Stimulated activated CD4-positive, alpha-beta T cell treated with anti-CD3 and anti-CD28 coated beads, Interleukin-15, amount 100 ng/mL, for 48 hours (primary cell): ENCODE measurements at places on chromosomes 1 and 21.
A peak's percentile ranks its signal among the peaks of the same experiment; 100 is the strongest.

- no peak for DNase-seq
Observed at GRCh38 chr1:47722909-47723580, 274.1 kb downstream of the TRABD2B start.

- DNase-seq = peak; percentile 90
Observed at GRCh38 chr1:110338309-110338885, 780 bp upstream of the RBM15 start.

DNA sequence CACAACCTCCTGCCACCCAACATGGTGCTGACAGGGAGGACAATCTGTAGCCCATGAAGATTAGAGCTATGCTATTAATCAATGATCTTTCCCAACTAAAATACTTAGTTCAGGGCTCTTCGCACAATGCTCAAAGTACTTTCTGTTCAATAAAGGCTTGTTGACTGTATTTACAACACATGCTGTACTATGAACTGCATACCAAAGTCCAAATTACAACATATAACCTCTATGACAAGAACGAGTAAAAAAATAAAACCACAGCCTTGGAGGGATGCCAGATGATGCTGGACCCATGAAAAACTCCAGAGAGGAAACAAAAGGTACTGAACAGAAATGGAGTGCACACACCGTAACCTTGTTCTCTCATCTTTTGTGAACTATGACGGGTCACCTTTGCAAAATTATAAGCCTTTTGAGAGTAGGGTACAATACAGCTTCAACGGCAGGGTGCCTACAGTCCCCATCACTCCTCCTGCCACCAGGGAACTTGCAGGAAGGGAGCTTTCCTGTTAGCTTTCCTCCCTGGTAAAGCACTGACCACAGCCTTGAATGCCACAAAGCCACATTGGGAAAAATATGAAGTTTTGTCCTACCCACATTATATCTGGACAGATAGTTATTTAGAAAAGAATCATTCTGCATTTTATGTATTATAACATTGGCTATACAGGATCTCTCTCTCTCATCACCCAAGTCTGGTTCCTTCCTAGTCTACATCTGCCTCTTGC lies 175.6 kb downstream of the NRIP1 start:
- no peak for DNase-seq

DNA sequence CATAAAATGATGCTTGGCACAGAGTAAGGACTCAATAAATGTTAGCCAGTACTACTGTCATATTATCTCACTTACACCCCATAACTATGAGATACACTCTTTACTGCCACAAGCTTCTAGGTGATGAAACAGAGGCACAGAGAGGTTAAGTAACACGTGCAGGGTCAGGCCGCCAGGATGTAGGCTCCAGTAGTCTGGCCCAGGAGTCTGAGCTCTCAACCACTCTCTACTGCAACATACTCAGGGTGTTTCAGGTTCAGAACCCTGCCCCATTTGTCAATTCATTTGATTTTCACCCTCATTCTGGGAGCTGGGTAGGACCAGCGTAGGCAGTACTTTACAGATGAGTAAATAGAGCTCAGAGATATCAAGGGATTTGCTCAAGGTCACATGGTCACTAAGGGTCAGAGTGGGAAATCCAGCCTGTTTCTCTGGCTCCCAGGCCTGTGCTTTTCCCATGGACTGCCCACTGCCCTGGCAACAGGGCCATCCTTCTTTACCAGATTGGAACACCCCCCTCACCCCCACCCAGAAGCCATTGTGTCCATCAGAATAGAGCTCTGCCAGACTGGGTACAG lies 21.2 kb downstream of the IQGAP3 start:
- DNase-seq = no peak

DNA sequence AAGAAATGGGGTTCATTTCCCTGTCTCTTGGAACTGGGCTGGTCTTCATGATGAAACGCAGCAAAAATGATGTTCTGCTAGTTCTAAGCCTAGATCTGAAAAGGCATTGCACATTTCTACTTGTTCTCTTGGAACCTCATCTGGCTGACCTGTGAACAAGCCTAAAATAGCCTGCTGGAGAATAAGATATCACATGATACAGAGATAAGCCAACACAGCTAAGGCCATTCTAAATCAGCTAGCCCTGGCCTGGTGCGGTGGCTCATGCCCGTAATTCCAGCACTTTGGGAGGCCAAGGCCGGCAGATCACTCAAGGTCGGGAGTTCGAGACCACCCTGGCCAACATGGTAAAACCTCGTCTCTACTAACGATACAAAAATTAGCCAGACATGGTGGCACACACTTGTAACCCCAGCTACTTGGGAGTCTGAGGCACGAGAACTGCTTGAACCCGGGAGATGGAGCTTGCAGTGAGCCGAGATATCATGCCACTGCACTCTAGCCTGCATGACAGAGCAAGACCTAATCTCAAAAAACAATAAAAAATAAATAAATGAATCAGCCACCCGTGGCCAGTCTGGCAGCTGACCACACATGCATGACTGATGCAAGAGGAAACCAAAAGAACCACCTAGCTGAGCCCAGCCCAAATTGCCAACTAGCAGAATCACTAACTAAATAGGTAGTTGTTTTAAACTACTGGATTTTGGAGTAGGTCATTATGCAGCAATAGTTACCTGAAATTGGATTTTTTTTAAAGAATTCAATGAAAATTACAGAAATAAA lies 18.0 kb downstream of the CD244 start:
- no peak for DNase-seq

GRCh38 chr1:59698386-59698785 lies 116.4 kb upstream of the HOOK1 start:
- no peak for DNase-seq

GRCh38 chr1:235277709-235278108 lies 50.3 kb downstream of the ARID4B start:
- DNase-seq = no peak

DNA sequence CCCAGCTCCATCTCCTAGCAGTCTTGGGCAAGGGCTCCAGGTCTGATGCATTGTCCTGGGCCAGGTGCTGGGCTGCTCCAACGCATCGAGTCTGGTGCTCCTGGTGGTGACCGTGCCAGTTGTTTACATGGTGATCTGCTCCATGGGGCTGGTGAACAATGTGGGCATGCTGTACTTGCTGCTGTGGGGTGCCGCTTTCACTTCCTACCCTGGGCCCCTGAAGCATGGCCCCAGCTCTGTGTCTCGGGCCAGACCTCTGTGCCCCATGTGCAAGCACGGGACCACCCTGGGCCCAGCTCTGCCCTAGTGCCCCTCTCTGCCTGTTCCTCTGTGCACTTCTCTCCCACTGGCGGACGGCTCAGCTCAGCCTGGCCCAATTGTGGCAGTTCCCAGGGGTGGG lies 119.4 kb downstream of the MAST2 start:
- DNase-seq = no peak

DNA sequence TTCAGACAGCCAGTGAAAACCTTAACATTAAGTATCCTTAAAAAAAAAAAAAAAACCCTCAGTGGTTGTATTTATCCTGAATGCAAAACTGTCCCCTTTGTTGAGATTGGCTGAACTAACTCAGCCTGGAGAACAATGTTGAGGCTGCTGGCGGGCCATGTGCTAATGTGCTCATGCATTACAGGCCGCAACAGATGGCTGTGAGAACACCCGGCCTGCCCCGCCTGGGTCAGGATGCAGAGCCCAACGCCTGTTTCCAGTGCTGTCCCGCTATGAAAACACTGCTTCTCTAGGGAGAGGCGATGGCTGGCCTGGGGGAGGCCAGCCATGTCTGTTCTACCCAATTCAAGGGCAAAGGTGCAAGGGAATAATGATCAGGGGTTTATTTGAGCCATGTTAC lies 13.8 kb downstream of the OLIG2 start:
- DNase-seq = no peak
